ENCODE measurements at places on chromosomes 2 and 18.

DNA sequence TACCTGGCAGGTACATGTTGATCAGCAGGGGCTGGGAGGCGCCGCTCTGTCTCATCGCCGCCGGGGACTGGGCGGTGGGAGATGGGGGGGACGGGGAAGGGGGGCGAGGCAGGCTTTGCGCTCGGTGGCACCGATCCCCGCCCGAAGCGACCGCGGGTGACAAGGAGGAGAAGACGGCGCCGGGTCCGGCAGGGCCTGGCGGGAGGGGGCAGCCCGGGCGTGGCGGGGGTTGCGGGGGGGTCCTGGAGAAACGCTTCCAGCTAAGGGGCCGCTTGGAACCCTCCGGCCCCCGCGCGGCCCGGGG, at the start of gene FEV:
TSS of gene FEV (minus strand) at position 164 of the 304 bp plus-strand sequence. CDS start at position 55, 109 bp downstream.
- no peak for DNase-seq

DNA sequence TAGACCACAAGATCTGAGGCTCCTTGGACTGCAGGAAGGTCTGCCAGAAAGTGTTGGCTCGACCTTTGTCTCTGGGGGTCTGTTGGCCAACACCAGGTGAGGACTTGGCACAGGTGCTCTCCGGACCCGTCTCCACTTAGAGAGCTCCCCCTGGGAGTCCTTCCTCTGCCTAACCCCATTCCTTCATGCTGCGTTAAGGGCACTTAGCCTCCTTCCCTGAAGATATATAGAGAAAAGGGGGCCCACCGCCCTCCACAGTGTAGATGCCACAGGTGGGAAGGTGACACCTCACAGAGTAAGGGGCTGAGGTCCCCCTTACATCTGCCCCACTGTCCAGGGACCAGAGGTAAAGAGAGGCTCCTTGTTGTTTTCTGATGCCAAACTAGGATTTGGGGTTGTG, 8.2 kb downstream of the IGFBP5 start:
- DNase-seq, result no peak

DNA sequence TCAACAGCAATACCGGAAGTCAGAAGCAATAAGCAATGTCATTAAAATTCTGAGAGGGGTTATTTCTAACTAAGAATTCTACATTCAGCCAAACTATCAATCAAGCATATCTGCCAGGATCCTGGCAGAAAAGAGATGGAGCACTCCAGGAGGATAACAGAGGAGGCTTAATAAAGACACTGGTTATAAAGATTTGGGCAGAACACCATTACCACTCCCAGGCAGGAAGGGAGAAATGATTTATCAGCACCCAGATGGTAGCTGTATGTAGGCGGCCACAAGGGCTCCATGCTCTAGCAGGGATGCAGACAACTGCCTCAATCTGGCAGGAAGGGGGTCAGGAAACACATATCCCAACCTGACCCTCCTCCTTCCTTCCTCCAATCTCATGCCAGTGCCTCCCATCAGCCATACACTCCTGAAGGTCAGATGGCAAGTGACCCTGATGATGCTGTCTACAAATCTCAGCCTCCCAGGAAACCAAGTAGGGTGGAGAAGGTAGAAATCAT, 20.5 kb upstream of the TNFAIP6 start:
- no peak for DNase-seq

DNA sequence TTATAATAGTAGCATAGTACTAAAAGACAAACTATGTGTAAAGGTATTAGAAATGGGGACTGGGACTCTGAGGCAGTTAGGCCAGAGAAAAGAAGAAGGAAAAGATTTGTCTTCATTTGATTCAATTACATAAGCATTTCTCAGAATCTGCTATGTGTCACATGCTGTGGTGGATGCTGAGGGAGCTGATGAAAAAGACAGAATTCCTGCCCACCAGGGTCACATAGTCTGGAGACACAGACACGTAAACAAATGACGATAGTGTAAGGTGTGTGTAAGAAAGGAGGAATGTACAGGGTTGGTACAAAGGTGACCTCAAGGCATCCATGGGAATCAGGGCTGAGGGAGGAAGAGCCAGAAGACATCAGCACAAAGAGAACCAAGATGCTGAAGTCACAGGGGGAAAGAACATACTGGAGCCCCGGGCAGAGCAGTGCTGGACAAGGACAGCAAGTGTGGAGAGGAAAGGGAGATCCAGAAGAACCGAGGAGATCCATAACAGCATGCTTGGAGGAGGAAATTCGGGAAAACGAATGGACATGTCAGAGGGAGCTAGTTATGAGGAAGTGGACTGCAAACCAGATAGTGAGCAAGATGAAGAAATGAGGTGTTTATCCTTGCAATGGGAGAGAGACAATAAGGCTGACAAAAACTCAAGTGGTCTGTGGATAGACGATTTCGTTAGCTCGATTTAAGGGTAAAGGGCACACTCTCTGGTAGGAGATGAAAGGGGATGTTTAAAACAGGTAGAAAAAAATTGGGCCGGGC, 1.2 kb upstream of the MAPRE3 start:
- no peak for DNase-seq

DNA sequence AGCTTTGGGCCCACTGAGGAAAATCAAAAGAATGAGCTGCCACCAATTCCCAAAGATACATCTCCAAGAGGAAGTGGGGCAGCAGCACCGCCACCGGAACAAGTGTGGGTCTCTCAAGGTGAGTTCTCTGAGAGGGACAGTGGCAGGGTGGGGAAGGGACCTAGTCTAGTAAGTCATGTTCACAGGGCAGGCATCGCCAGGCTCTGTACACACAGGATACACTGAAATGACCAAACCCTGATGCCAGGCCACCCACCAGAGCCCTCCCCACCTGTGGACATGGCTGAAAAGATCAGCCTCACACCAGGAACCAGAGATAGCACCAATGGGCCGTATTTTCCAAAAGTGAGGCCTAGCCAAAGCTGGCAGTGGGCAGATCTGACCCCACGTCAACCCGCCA, 108.2 kb upstream of the SMAD2 start:
- DNase-seq, result no peak

DNA sequence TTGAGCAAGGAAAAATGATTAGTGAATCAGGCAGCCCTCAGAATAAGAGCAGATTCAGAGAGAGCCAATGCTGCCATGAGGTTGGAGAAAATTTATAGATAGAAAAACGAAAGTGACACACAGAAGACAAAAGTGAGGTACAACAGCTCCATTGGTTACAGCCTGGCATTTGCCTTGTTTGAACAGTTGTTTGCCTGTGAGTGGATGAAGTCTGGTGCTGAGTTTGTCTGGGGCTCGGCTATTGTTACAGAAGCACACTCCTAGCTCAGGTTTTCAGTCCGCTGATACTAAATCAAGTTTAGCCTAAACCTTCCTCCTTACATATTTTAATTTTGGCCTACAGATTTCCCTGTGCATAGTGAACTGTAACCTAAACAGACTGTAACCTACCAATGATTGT, 387.8 kb upstream of the RAB12 start:
- no peak for DNase-seq

GRCh38 chr2:232438951-232439757, 16.8 kb upstream of the ALPI start:
- no peak for DNase-seq

GRCh38 chr2:45712570-45712969, 61.1 kb downstream of the PRKCE start:
- no peak for DNase-seq

All from T-cell (primary cell).